ENCODE measurements at places on chromosomes 5 and 9.
A peak's percentile ranks its signal among the peaks of the same experiment; 100 is the strongest.

GRCh38 chr9:15846611-15847010, 293.8 kb downstream of the CCDC171 start:
- DNase-seq: no peak

- no peak for DNase-seq
Observed at GRCh38 chr5:128536254-128537220, 1.5 kb downstream of the FBN2 start.

GRCh38 chr9:85178474-85178873, 508.9 kb downstream of the NTRK2 start:
- no peak for DNase-seq

GRCh38 chr5:34538026-34538672, 118.0 kb upstream of the RAI14 start:
- DNase-seq: peak; percentile 6

DNA sequence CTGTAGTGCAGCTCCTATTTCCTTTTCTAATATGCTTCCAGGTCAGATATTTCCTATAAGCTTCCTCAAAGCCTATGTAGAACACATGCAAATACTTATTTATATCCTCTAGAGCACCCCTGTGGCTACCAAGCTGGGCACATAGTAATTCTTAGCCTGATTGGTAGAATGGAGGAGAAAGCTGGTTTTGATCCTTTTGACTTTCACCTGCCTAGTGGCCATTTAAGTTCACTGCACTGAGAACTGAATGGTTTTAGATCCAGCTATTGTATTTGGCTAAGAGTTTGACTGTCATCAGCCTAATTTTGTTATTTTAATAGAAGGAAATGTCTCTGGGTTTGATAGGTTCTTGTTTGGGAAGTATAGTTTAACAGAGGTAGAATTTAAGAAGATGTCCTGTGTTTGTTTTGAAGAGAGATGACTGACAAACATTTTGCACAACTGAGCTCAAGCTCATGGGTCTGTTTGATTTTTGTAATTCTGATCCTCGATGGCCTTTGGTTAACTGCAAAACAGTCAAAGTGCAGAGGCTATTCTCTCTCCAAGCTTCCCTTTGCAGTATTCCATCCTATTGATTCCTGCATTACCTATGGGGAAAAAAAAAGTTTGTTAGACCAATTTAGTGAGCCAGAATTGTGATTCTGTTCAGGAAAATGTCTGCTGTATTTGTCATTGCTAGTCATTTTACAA, 85.4 kb downstream of the KCNN2 start:
- DNase-seq: no peak

DNA sequence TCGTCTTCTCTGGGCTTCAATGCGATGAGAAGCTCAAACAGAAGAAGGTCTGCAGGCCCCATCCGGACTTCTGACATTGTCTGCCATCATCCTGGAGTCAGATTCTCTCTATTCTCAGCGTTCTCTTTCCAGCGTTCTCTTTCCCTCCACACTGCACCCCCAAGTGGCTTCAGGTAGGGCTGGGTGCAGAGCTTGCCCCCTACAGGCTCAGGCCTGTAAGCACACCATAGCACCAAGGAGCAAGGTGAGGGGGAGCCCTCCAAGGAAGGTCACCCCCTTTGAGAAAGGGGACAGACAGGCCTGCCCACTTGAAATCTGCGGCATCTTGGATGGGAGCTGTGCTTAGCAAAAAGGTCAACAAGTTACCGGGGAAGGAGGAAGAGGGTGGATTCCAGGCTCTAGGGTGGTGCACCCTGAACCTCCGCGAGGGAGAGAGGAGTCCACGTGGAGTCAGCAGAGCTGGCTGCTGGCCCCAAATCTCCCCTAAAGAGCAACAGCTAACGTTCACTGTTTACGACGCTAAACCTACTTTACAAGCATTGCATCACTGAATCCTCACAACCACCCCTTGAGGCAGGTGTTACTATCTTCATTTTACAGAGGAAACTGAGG, 27.5 kb downstream of the GPX3 start:
- peak; percentile 31 for DNase-seq

DNA sequence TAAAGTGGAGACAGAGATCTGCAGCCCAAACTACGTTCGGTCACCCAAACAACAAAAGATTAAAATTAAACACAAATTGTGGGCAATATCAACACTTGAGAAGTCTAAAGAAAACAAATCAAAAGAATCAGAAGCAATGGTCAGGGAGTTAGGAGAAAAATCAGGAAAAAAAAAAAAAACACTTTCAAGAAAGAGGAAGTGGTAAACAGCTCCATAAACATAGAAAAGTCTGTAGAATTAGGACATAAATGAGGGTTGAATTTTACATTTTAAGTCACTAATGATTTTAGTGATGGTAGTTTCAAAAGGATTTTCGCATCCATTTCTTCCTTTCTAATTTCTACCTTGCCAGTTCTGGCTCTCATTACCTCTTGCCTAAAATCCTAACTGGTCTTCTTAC, 10.1 kb downstream of the RNF145 start:
- no peak for DNase-seq

DNA sequence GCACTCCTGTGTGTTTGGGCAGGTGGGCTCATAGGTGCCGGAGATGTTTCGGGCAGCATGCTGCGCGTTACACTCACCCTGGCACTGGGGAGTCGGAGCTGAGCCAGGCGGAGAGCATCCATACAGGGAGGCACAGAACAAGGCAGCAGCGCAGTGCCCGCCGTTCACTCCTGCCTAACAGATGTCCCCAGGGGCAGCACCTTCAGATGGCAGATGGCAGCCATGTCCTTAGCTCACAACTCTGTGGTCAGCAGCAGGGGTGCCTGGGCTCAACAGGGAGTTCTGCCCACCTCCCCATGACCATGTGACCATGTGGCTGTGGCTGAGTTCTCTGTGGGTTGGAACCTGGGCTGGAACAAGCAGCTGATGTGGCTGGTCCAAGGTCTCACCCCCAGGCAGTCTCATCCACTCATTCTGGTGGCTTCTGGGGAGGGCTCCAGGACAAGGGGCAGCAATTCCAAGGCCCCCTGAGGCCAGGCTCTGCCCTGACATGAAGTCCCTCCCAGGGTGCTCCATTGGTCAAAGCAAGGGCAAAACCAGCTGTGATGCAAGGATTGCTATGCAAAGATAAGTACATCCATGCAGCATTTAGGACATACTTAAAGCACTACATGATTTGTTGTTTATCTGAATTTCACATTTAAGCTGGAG, 64.2 kb downstream of the MRPL36 start:
- DNase-seq: no peak

GRCh38 chr9:122918310-122918709, 5.2 kb upstream of the ZBTB6 start:
- DNase-seq: no peak

DNA sequence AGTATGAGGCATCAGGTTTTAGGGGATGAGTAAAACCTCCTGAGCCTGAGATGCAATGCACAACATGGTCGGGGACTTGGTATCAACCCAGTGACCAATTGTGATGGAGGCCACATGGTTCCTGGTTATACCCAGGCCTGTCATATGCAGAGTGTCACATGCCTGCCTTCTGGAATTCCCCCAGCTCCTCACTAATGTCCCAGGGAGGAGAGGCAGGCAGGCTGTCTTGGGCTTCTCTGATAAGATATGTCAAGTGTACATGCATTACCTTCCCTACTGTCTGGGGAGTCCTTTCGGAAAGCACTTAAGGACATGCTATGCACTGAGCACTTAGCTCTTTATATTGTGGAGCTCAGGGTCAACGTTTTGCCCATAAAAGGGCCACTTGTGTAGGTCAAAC, 14.2 kb upstream of the PALM2AKAP2 start:
- no peak for DNase-seq

- DNase-seq: no peak
Observed at GRCh38 chr9:76605321-76605900, 146.4 kb downstream of the GCNT1 start.

DNA sequence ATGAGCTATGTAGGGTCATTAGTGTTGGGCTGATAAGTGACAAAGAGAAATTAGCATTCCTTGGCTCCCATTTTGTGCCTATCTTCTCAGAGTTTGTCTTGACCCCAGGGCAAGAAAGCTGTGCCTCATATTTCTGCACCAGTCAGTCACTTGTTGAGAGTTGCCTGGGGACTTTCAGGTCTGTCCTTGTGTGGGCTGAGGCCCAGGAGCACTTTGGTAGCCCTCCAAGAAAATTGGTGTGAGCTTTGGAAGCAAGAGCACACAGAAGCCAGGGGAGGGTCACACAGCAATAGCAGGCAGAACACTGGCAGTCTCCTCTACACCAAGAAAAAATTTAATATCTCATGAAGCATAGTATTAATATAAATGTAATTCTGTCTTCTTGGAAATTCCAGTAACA, 239.9 kb downstream of the NPR3 start:
- DNase-seq: no peak

All from ACHN (cell line).